Aorta (tissue), 5 donors: ENCODE measurements at places on chromosomes 1 and 21. TPM values are rescaled to one million over a fixed set of nuclear protein-coding genes. Genes with fewer than 3 reads are reported as not detected.

The HSPA13 gene
- total RNA-seq = 36.5 TPM

The A3GALT2 gene
- 0.81 TPM for total RNA-seq

GRCh38 chr1:246508897-246509688 is 2.0 kb upstream of the SMYD3 start:
- DNase-seq = no peak
- no peaks in the 10 kb centered on the region for H3K27me3 ChIP-seq
- no peak overlapping the region for H3K4me3 ChIP-seq
- H3K4me1 ChIP-seq = no peaks in the 10 kb centered on the region

DNA sequence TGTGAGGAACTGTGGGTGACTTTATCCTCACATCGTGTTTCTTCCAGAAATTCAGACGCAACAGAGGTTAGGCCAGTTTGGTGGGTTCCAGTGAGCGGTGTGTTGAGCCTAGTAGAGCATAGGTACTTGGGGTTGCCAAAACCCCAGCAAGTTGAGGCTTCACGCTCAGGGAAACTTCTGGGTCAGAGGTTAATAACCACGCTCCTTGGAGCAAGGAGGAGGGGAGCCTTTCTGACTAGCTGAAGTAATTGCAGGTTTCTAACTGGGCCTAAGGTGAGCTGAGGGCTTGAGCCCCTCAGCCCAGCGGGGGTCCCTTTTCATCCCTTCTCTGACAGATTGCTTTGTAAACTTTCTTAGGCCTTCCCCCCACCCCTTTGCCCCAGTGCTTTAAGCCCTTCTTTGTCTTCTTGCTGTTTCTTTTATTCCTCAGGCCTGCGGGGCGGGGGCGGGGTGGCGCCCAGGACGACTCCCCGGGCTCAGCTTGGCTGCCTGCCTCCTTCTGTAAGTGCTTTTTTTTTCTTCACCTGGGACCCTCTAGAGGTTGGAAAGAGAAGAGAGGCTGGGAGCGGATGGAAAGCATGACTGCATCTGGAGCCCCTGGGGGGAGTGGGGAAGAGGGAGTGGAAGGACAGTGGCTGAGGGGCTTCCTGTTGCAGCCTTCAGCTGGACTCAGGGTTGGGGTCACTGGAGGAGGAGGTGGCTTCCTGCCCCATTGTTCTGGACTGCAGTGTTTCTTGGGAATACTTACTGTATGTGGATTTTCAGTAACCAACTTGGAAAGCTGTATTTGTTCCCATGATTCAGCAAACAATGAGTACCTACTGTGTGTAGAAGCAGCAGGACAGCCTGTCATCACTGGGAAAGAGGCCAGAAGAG is 1.3 kb upstream of the ZNF436 start:
- peaks cover 4% of the 10 kb centered on the region for H3K4me1 ChIP-seq
- DNase-seq = no peak
- no peaks in the 10 kb centered on the region for H3K27me3 ChIP-seq
- no peak overlapping the region for H3K27ac ChIP-seq

GRCh38 chr1:193568512-193568911 is 382.1 kb upstream of the B3GALT2 start:
- DNase-seq = no peak
- H3K4me1 ChIP-seq = no peaks in the 10 kb centered on the region
- H3K27me3 ChIP-seq = no peaks in the 10 kb centered on the region
- no peak overlapping the region for H3K4me3 ChIP-seq

DNA sequence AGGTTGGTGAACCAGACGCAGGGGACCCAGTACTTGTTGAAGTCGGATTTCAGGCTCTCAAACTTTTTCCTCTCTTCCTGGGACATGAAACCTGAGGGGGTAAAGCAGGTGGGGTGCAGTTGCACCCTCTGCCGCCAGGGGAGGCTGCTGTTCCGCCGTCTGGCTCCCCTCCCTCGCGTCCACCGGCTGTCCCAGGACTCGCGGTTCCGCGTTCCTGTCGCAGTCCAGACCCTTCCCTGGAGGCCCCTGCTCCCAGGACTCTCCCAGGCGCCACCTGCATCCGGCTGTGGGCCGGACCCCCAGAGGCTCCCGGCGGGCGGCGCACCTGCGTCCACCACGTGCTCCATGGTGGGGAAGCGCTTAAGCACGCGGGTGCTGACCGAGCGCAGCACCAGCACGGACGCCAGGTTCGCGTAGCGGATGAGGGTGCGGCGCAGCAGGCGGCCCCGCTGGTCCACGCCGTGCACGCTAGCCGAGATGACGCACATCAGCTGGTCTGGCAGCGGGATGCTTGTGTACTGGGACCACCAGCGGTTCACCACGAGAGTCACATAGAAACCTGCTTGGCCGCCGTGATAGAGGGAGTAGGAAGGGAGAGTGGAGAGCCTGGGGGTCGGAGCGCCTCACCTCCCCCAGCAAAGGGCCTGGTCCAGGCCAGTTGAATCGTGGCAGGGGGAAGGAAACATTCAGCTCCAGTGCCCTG is 1.7 kb downstream of the BEST4 start:
- H3K4me3 ChIP-seq = no peak overlapping the region
- no peaks in the 10 kb centered on the region for H3K4me1 ChIP-seq
- H3K36me3 ChIP-seq = no peaks in the 10 kb centered on the region
- no peaks in the 10 kb centered on the region for H3K27me3 ChIP-seq
- DNase-seq = peak; percentile 89

DNA sequence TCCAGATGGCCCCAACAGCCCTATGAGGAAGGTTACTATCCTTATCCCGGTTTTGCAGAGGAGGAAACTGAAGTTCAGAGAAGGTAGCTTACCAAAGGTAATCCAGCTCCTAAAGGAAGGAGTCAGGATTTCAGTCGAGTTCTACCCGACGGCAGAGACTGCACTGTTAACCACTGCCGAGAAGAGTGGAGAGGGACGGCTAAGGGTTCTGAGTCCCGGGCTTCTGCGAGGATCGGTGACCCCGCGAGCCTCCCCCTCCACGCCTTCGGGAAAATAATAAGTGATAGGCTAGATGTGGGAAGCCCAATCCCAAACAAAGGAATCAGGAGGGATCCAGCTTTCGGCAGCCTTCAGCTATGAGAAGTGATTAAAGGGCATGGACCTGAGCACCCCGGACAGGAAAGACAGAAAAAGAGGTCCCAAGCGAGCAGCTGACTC is 587 bp downstream of the TMEM53 start:
- H3K4me1 ChIP-seq = peaks cover 4% of the 10 kb centered on the region
- H3K27me3 ChIP-seq = no peaks in the 10 kb centered on the region
- peak overlapping the region; percentile 92 for H3K27ac ChIP-seq
- no peak for DNase-seq

DNA sequence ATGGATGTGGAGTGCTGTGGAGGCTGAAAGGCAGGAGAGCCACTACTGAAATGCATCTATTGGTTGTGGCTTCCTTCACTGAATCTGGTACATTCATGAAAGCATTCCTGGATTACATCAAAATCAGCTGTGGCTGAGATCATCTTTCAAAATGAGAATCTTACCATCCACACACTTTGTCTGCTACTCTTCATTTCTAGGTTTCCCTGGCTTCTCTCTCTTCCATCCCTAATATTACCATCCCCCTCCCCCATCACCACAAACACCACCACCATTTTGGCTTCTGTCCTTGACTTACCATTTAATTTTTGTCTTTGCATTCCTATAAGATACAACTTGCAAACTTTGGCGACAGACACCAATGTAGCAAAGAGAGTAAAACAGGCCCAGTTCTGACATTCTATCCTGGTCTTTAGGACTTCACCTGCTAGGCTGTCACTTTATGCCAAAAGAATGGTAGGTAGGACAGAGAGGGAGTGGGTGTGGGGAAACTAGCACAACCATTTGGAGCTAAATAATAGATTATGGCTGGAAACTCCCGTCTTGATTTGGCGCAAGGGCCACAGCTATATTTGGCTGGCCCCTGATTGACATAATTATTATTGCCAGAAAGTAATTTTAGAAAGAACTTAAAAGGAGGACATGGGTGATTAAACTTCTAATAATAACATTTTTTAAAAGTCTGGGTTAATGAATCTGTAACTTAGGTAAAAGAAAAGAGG is 15.1 kb upstream of the DUSP10 start:
- H3K4me1 ChIP-seq = no peaks in the 10 kb centered on the region
- H3K27me3 ChIP-seq = no peaks in the 10 kb centered on the region
- H3K4me3 ChIP-seq = no peak overlapping the region
- H3K27ac ChIP-seq = no peak overlapping the region
- H3K36me3 ChIP-seq = no peaks in the 10 kb centered on the region

DNA sequence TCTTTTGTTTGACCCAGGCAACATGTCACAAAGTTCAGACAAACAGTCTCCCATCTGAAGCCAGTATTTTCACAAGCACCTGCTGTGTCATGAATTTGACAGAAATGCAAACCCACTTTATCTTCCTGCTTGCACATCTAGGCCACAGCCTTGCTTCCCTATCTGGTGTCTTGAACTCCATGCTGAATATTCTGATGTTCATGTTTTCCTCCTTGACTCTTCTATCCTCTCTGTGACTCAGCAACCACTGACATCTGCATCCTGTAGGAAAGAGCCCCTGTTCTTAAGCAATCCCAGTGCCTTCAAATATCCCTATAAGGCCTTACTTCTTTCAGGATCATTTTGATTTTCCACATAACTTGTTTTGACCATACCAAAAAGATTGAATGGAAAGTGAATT is 6.5 kb downstream of the CD55 start:
- H3K27me3 ChIP-seq = no peaks in the 10 kb centered on the region
- no peak for DNase-seq
- H3K27ac ChIP-seq = no peak overlapping the region
- peaks cover 2% of the 10 kb centered on the region for H3K36me3 ChIP-seq
- no peaks in the 10 kb centered on the region for H3K4me1 ChIP-seq
